ENCODE measurements at places on chromosomes 3 and 15.
A peak's percentile ranks its signal among the peaks of the same experiment; 100 is the strongest.

DNA sequence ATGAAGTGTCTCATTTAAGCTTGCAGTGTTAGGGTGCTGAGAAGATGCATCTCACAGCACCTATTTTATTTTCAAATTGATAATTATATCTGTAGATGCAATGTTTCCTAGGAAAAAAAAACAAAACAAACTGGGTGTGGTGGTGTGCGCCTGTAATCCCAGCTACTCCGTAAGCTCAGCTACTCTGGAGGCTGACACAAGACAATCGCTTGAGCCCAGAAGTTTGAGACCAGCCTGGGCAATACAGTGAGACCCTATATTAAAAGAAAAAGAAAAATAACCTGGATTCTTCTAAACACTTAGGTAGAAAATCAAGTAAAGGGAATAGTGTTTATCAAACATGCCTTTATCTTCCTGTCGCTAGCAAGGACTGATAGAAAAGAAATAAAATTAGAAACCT is 1.9 kb downstream of the MINDY2 start:
- DNase-seq = no peak

DNA sequence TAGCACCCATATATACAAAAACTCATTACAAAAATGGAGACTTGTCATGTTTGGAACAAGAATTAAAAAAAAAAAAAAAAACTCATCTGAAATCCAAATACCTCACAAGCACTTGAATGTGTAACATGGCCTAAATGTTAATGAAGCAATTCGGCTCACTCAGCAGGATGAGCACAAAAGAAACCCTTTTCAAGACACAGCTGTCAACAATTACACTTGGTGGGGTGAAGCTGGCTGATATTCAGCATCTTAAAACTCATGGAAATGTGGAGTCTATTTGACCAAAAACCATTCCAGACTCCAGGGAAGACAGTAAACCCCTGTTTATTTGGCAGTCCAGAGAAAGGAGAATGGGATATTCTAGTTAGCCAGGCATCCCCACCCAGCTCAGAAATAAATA is 205.4 kb upstream of the TSC22D2 start:
- no peak for DNase-seq

DNA sequence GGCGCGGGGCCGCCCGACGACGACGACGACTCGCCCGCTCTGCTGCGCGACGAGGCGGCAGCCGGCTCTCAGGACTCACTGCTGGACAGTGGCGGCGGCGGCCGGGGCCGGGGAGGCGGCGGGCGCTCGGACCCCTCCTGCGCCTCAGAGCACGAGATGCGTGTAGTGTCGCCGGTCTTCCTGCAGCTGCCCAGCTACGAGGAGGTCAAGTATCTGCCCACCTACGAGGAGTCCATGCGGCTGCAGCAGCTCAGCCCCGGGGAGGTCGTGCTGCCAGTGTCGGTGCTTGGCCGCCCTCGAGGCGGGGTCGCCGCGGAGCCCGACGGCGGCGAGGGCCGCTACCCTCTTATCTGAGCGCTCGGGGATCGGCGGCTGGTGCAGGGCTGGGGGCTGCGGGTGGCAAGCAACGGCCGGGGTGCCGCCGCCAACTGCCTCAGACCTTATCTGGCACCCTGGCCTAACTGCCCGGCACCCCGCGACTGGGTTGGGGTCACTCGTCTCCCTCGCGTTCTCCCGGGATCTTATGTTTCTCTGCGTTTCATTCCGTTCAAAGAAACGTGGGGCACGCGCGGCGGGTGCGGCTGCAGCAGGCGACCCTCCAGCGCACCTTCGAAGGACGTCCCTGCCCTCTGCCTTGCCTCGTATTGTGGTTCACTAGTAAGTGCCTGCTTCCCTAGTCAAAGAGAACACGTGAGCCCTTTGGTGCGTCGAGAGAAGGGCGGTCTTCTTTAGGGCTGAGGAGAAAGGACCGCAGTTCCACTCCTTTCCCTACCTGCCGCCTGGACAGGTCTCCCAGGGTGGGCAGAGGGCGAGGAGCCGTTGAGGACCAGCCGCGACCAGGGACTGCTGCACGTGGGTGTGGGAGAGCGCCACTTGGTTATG is 1.0 kb downstream of the C3orf80 start:
- no peak for DNase-seq

DNA sequence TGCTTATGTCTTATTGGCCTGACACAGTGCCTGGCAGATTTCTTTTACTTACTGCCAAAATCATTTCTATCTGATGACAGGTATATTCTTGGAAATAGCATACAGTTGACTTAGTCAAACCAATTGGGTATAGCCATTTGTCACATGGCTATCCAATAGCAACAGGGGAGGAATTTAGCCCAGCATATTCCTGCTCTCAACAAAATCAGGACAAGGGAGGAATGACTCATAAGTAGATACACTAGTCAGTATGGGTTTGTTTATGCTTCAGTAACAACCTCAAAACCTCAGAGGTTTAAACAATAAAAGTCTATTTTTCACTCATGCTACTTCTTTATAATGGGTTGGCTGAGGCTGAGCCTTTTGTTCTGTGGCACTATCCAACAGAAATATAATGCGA is 38.0 kb upstream of the VILL start:
- peak; percentile 35 for DNase-seq

GRCh38 chr3:43104660-43105595 is 951 bp downstream of the POMGNT2 start:
- DNase-seq = no peak

- DNase-seq = peak; percentile 17
Observed at GRCh38 chr15:70698426-70698825, 64.9 kb downstream of the UACA start.

DNA sequence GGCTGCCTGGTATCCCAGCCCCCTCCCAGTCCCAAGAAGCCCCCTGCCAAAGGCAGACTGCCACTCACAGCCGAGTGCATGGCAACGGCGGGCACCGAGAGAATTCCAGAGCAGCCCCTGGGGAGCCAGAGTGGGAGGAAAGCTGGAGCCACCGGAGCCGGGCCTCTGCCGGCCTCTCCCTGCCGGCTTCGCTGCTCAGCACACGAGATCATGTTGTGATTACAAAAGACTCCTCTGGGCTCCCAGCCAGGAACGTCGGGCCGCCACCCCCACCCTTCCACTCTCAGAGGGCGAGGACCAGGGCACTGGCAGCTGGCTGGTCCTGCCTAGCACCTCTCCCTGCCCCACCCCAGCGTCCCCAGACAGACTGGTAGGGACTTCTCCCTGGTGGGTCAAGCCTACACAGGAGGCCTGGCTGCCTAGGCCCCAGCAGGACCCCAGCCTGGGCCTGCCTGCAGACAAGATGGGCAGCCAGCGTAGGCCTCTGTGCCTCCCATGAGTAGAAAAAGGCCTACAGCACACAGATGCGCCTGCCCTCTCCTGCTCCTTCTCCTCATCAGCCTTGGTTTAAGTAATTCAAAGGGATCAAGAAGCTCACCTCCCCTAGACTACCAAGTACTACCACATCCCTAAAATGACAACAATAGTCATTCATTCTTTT is at the start of gene CCDC9B:
Gene CCDC9B (minus strand): TSS at position 200 of the 661 bp plus-strand sequence. CDS start 120 bp downstream, at position 80.
- DNase-seq = peak; percentile 77

DNA sequence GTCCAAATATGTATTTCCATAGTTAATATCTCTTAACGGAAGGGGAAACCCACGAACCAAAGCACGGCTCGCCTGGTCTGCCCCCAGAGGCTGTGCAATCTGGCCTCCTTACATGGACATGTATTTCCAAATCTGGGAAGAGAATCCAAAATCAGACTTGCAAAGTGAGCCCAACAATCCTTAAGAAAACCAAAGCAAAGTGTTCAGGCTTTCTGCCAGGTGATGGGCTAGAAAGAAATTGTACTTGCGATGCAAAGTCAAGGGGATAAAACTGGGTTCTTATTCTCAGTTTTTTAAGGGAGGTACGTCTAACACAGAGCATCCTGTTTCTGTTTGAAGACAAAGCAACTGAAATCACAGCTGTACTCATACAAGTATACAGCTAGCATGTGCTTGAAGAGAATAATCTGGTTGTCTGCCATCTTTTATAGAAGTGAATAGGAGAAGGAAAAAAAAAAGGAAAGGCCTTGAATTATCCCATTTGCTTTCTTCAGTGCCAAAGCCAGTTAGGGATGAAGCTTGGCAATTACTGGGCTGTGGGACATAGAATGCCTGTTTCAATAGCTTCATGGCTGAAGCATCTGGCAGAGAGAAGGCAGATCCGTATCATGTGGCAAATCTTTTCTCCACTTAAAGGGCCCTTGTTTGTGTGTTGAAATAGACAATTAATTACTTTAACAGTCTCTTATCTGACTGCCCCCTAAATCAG is 48.4 kb downstream of the LRIG1 start:
- DNase-seq = no peak

- no peak for DNase-seq
Observed at GRCh38 chr3:14534516-14535191, 5.5 kb downstream of the GRIP2 start.

DNA sequence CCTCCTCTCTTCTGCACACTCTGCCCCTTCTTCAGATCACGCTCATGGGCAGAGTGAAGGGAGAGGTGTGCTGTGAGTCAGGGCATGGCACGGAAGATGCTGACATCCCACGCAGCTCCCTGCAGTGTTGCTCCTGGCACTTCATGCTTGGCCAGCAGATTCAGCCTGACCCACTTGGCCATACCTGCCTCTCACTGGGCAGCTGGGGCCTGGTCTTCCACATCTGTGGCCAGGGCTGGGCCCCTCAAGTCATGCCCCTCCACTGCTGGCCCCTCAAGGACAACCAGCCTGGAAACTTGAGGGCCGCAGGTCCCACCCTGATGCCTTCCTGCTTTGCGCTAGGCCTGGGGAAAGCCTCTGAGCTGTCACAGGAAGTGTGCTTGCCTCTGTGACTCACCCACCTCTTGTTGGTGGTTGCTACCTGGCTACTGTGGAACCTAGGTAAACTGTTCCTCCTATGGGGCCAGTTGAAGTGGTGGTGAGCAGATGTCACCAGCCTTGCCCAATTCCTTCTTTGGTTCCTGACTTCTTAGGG is 48.7 kb downstream of the BSN start:
- no peak for DNase-seq

GRCh38 chr15:72562386-72562785 is 88.3 kb downstream of the ARIH1 start:
- no peak for DNase-seq

DNA sequence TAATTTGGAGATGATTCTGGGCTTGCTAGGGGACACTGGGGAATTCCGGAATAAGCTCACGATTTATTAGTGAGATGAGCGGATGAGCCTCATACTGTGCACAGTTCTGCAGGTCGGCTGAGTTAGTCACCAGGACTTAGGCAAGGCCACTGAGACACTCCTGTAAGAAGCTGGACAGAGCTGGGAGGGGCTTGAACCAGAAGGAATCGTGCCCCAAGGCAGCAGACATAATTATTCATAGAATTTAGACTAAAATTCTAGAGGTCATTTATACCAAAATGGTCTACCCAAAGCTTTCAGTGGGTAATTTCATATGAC is 121.4 kb downstream of the VGLL4 start:
- no peak for DNase-seq

- DNase-seq = peak; percentile 91
Observed at GRCh38 chr15:38886315-38887163, 321.9 kb upstream of the RASGRP1 start.

GRCh38 chr3:67000009-67000408 is 1.9 kb downstream of the KBTBD8 start:
- DNase-seq = peak; percentile 88

DNA sequence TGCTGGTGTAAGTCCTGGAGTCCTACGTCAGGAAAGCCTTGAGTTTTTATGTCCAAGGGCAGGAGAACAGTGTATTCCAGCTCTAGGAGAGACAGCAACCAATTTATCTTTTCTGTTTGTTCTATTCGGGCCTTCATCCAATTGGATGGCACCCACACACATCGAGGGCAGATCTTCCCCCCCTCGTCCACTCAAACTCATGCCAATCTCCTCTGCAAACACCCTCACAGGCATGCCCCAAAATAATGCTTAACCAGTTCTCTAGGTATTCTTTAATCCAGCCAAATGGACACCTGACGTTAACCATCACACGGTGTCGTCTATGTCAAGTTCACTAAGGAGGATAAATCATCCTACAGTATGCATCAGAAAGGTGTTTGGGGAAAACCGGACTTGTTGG is 102.5 kb upstream of the TRPM1 start:
- no peak for DNase-seq

DNA sequence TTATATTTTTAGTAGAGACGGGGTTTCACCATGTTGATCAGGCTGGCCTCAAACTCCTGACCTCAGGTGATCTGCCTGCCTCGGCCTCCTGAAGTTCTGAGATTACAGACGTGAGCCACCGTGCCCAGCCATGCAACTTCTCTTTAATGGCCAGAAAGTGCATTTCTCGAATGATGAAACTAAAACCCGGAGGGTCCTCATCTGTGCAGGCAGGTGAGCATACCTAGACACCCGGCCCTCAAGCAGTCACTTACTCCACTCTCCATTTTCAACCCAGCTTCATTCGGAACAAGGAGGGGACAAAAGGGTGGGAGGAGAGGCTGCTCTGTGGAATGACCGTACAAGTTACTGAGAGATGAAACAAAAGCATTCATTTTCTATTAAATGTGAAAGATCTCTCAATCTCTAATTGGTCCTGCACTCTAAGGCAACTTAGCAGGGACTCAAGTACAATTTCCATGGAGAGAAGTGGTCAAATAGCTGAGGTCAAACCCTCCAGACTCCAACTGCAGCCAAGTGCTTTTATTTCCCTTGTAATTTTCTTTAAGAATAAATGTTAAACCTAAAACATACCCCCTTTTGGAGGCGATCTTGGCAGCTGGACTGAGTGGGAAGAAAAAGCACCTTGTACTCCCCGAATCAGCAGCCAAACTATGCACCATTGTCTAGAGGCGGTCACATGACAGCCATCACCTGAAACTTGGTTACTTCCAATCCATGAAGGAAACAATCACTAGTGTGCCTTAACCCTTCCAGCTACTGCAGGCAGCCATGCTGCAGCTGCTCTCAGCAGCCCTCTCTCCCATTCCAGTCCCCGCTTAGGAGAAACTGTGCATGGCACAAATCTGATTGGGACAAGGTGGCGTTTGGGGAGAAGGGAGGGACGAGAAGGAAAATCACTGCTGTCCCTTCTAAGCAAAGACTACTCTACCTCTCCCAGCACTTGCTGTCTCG is 62.2 kb downstream of the VGLL4 start:
- DNase-seq = no peak

DNA sequence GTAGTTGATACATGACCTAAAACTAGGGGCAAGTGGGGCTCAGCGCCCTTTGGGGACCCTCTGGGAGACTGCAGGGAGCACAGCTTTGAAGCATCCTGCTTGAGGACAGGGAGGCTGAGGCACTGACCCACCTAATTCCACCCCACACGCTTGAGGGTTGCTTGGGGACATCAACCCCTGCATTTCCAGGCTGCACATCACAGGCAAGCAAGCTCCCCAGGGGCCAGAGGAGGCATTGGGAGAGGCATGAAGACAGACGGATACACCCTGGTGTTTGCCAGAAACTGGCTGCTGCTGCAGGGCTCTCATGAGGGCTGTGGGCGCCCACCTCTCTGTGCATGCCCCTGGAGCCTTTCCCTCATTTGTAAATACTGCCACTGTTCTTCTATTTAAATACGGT is 99.3 kb downstream of the ABHD5 start:
- DNase-seq = no peak
